ENCODE measurements at places on chromosomes 2 and 18.

DNA sequence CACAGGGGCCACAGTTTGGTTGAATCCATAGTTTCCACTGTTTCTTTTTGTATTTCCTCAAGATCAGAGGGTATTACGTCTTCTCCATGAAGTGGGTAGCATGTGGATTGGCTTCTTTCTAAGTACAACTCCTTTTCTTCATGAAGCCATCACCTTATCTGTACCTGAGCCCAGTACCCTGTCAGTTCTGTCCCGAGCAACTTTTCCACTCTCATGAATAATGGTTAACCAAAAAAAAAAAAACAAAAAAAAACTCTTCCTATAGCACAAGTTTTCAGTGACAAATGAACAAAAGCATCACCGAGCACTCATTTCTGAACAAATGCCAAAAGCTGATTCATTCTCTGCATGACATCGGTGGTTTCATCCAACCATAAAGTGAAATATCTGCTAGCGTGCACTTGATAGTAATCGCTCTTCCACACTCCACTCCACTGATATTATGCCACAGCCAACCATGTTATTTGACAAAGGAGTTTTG is 53.0 kb upstream of the CCDC150 start:
- DNase-seq, result no peak

GRCh38 chr2:70726947-70727725 is 40.9 kb downstream of the ADD2 start:
- no peak for DNase-seq

GRCh38 chr2:212918336-212918735 is 233.1 kb downstream of the IKZF2 start:
- DNase-seq, result no peak

GRCh38 chr2:165328272-165328671 is 89.1 kb downstream of the SCN2A start:
- no peak for DNase-seq

GRCh38 chr2:236553522-236553921 is 16.1 kb upstream of the ACKR3 start:
- DNase-seq, result no peak

- no peak for DNase-seq
Measured at GRCh38 chr2:241692448-241692847, 5.8 kb upstream of the DTYMK start.

GRCh38 chr18:67875944-67876343 is 359.4 kb upstream of the DSEL start:
- DNase-seq, result no peak

GRCh38 chr18:44521668-44522022 is 159.0 kb upstream of the SETBP1 start:
- DNase-seq, result no peak

DNA sequence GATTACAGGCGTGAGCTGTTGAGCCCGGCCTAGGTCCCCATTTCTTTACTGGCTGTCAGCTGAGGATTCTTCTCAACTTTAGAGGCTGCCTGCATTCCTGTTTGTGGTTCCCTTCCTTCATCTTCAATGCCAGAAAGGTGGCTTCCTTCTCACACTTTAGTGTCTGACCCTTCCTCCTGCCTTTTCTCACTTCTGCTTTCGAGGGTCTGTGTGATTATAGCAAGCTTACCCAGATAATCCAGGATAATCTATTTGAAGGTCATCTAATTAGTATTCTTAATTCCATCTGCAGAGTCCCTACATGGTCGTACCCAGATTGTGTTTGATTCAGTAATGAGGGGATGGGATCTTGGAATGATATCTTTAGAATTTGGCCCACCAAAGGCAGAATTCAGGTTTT is 157.4 kb downstream of the TANC1 start:
- DNase-seq, result no peak

DNA sequence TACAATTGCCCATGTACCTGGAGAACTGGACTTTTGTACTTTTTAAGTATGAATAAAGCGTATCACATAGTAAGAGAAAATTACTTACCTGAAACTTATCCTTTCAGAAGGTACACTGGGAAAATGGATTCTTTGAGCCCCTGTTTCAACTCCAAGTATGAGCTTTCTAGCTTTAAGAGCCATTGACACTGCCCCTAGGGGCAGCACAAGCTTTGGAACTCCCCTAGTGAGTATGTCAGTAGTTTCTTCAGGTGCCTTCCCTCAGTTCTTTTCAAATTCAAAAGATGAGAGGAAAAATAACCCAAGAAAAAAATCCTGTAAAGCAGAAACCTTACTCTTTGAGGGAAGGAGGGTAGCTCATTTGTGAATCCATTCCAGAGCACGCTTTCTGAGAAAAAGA is 124.1 kb downstream of the MEMO1 start:
- DNase-seq, result no peak

GRCh38 chr2:118498943-118499342 is 348.5 kb downstream of the EN1 start:
- no peak for DNase-seq

DNA sequence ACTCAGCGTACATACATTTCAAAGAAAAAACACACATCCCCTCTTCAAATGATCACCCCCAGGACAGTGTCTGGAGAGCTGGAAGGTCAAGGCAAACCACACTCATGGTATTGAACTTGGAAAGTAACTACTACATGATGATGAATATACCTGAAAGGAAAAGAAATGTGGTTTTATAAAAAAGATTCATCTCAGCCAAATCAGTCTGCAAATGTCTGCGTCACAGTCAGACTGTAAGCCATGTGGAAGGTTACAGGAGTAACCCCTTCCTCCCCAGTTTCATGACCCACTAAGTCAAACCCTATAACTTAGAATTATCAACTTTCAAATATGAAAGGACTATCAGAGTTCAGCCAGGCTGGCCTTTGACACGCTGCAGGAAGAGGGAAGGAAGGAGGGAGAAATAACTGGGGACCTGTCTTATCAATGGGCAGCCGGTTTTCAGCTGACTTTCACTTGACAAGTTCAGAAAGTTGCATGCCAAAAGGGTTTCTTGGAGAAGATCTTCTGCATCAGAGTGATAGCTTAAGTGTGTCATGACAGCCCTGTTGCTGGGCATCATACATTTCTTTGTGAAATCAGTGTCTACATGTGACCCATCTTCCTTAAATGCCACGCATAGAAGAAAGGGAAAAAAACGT is 7.0 kb upstream of the BMP10 start:
- DNase-seq, result no peak

- no peak for DNase-seq
Measured at GRCh38 chr2:146123714-146124113, 1603.8 kb upstream of the ZEB2 start.

DNA sequence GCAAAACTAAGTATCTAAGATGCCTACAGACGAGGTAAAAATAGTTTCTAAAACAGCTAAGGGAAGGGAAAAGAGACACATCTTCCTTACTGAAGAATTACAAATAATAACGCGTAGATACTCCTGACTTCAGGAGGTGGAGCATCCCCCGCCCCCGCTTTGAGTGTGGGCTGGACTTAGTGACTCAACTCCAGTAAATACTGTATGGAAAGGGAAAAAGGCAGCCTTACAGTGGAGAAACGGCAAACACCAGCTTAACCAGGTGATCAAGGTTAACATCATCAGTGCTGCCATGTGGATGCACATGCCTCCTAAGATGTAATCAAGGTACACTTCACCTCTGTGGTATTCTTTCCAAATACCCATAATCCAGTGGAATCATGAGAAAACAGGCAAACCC is 47.9 kb downstream of the HADHB start:
- DNase-seq, result no peak

DNA sequence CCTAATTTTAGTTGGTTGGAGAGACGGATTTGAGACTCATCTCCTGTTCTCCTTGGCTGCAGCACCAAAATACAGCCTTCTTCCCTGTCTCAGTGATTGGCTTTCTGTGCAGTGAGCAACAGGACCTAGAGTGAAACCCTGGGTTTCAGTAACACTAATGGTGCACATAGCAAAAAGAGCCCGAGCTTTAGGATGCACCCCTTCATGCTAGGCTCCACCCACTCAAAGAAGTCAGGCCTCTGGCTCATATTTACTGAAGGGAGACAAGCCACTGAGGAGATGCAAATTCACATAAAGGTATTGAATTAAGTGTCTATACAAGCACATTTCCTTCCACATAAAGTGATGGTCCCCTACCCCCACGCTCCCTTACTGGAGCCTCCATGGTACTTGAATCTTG is 131.9 kb upstream of the CHAC2 start:
- no peak for DNase-seq

DNA sequence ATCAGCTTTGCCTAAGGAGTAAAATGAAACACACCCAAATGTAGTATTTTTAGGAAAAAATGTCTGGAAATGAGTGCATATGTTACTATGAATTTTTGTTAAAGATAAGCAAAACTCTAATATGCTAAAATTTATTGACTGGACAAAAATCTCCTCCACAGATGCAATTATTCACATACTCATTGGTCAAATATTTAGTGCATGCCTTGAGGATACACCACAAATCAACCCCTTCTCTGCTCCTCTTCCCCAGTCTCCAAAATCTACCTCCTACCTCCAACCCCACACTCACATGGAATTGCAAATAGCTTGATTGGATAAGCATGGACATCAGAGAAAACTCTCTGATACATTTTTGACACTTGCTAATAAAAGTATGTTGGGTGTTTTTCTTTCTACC is 95.6 kb upstream of the CDC42EP3 start:
- DNase-seq, result no peak

DNA sequence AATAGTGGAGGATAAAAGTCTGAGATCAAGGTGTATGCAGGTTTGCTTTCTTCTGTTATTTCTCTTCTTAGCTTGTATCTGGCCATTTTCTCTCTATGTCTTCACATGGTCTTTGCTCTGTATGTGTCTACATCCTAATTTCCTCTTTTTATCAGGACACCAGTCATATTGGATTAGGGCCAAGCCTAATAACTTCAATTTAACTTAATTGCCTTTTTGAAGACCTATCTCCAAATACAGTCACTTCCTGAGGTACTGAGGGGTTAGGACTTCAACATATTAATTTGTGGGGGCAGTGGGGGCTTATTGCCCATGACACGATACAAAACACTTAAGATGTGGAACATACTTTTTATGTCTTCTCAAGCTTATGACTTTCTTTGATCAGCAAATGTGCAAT is 632.9 kb upstream of the CELF4 start:
- no peak for DNase-seq

GRCh38 chr2:37683241-37683640 is 11.8 kb upstream of the CDC42EP3 start:
- DNase-seq, result no peak

GRCh38 chr2:30178618-30179434 is 32.0 kb downstream of the YPEL5 start:
- DNase-seq, result no peak

DNA sequence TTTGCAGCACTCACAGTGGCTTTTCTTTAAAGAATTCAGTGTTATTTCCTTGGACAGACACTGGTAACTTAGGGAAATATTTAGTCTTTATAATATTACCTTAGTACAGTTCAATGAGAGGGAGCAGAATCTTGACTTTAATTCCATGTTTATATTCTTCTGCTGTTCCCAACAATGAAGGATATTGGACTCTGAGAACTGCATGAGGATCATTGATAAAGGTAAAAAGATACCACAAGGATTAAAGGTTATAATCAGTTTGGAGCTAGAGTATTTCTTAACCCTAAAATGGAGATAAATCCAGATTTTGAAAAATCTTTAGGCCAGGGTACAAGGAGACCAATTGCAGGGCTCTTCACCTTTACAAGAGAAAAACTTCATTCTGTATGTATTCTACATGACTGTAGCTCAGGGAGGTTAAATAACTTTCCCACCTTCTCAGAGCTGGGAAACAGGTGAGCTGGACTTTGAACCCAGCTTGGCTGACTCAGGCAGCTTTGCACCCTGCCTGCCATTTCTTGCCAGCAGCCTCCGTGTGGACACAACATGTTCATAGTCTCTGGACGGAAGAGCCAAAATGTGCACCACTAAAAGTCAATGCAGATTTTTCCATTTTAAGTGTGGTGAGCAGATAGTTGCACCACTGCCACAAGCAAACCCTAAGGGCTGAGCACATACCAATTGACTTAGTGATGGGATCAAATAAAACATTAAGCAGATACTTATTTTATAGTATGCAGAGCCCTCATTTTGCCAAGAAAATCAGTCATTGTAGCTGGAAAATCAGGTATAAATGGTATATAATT is 26.7 kb downstream of the UPP2 start:
- DNase-seq, result no peak

GRCh38 chr2:68351997-68352396 is 13.1 kb upstream of the PLEK start:
- no peak for DNase-seq

- DNase-seq, result no peak
Measured at GRCh38 chr2:14996351-14997014, 364.0 kb downstream of the LRATD1 start.

DNA sequence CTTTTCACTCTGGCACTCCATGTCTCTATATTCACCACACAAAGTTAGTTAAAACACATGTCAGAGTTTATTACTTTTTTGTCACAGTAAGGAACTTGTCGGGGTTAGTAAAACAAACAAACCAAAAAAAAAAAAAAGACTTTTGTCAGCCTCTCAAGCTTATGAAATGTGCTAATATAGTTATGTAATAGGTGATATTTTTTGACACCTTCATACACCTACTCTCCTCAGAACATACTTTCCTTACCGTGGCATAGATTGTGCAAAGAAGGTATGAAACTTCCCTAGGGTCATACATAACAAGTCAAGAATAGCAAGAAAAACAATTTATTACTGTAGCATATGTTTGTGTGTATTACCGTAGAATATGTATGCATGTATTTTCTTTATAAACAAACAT is 633.3 kb downstream of the CNTNAP5 start:
- no peak for DNase-seq

DNA sequence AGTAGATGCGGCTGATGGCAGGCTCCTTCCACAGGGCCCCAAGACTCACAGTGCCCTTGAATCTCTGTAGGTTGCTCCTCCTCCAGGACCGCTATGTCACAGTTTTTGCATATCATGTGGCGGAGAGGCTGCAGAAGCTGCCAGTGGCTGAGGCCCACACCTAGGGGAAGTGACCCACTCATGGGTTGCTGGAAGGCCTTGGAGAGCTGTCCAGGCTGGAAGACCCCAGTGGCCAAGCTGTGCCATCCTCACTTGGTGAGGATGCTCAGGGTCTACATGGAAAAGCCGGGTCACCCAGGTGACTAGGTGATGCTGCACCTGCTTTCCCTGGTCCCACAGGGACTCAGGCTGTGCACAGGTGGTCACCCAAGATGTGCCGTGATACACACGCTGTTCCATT is 90.6 kb downstream of the SEPTIN10 start:
- no peak for DNase-seq

DNA sequence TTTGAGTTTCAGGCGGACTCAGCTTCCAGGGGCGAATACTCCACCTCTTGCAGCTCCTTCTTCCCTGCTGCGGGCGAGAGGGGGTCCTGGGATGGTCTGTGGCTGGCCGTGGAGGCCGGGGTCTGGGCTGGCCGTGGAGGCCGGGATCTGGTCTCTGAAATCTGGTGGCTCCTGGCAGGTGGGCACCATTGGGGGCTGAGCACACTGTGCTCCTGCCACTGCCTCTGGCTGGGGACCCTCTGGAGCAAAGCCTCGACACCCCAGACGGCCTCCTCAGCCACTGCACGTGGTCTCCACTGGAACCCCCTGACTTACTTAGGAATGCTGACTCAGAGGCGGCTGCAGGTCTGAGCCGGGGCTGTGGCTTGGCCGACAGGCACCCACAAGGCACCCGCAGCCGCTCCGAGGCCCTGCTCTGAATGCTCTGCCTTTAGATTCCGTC is 100.1 kb upstream of the ALKAL2 start:
- no peak for DNase-seq

All from stimulated activated CD4-positive, alpha-beta T cell treated with anti-CD3 and anti-CD28 coated beads, Interleukin-15, amount 100 ng/mL, for 1 hour (primary cell).